NCI-H524 treated with DMSO at 0.1 percent for 48 hours (cell line): ENCODE measurements at places on chromosomes 6 and 20.

GRCh38 chr20:49534255-49534712 lies 33.7 kb downstream of the PTGIS start:
- DNase-seq = peak; percentile 27

DNA sequence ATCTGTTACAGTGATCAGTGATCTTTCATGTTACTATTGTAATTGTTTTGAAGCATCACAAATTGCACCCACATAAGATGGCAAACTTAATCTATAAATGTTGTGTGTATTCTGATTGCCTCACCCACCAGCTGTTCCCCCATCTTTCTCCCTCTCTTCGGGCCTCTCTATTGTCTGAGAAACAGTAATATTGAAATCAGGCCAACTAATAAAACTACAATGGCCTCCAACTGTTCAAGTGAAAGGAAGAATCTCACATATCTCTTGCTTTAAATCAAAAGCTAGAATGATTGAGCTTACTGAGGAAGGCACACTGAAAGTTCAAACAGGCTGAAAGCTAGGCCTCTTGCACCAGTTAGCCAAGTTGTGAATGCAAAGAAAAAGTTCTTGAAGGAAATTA lies 141.2 kb downstream of the CDK19 start:
- DNase-seq = no peak

- DNase-seq = no peak
Observed at GRCh38 chr6:112163295-112164257, 76.2 kb downstream of the FAM229B start.

DNA sequence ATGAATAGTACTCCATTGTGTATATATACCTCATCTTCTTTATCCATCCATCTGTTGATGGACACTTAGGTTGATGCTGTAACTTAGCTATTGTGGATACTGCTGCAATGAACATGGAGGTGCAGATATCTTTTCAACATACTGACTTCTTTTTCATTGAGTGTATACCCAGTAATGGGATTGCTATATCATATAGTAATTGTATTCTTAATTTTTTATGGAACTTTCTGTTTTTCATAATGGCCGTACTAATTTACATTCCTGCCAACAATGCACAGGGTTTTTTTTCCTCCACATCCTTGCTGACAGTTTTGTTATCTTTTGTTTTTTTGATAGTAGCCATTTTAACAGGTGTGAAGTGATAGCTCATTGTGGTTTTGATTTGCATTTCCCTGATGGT lies 5.2 kb downstream of the CCN2 start:
- no peak for DNase-seq

DNA sequence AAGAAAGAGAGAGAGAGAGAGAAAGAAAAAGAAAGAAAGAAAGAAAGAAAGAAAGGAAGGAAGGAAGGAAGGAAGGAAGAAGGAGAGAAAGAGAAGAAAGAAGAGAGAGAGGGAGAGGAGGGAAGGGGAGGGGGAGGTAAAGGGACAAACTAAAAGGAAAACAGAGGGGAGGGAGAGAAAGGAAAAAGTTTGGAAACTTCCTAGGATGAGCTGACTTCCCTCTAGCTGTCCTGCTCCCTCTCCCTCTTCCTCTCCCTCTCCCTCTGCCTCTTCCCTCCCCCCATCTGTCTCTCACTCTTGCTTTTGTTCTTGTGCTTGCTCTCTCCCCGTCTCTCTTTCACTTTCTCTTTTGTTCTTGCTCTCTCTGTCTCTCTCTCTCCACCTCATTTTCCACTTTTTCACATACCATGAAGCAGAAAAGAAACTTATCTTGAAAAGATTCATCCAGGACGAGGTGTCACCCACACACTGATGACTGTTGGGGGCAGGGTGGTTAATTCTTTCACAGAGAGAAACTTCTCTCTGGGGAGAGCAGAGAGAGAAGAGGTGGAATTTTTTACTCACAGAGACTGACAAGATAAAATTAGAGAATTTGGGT lies 56.4 kb upstream of the DUSP22 start:
- no peak for DNase-seq

DNA sequence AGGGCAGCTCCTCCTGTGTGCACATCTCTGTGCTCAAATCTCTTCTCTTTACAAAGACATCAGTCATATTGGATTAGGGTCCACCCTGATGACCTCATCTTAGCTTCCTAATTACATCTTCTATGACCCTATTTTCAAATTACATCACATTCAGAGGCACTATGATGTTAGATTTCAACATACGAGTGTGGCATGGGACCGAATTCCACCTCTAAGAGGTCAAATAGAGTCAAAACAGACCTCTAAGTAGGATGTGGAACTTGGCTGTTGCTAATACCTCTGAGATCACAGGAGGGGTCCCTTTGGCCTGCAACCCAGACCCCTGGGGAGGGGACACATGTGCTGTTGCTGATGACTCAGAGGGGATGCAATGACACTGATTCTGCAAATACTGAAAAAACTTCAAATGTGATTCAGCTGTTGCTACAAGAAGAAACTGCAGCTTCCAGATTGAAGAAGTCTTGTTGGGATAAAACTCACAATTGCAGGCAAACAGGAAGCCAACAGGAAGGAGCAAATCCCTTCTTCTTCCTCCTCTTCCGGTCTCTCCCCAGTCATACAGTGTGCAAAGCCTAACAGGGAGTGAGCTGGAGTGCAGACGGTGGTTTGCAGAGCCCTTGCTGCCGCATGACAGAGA lies 216.2 kb downstream of the MYLK4 start:
- no peak for DNase-seq

DNA sequence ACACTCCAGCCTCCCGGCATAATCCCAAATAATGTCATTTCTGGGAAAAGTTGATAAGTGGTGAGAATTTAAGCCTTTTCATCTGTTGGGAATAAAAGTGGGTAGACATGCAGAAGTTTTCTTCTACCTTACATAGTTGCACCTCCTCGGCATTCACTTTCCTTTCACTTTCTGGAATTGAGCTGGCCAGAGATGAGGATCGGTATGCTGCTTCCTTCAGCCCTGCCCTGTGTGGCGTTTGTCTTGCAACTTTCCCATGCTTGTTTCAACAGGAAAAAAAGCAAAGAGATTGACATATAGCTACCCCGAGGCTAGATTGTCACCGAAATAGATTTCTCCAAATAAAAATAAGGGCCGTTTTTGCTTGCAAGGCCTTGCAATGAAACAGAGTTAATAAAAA lies 65.8 kb upstream of the JAG1 start:
- DNase-seq = no peak

GRCh38 chr20:2751878-2752566 lies 48.4 kb downstream of the CPXM1 start:
- DNase-seq = no peak

GRCh38 chr20:61056116-61056515 lies 195.9 kb upstream of the CDH4 start:
- DNase-seq = no peak

GRCh38 chr20:9457136-9457535 lies 57.3 kb upstream of the LAMP5 start:
- no peak for DNase-seq

- no peak for DNase-seq
Observed at GRCh38 chr6:134058622-134059366, 6.4 kb upstream of the SLC2A12 start.

- no peak for DNase-seq
Observed at GRCh38 chr6:130980310-130981032, 82.6 kb downstream of the EPB41L2 start.

GRCh38 chr6:133590814-133591213 lies 298.1 kb upstream of the TCF21 start:
- DNase-seq = no peak

DNA sequence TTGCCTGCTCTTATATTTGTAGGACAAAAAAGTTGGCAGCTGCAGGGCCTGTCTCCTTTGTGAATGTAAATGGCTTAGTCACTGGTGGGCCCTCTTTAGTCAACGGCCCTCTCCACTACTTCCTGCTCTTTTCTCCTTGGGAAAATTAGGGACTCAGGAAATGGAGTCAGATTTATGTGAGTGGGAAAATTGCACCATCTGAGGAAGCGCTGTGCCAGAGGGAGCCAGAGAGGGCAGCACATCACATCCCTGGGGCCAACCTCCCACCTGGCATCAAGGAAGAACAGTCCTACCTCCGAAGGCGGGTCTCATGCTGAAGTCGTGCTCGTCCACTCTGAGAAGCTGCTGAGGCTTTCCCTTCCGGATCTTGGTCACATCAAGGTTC lies 15.6 kb downstream of the GABRR2 start:
- DNase-seq = no peak

- no peak for DNase-seq
Observed at GRCh38 chr20:63478346-63479302, 6.2 kb upstream of the KCNQ2 start.

DNA sequence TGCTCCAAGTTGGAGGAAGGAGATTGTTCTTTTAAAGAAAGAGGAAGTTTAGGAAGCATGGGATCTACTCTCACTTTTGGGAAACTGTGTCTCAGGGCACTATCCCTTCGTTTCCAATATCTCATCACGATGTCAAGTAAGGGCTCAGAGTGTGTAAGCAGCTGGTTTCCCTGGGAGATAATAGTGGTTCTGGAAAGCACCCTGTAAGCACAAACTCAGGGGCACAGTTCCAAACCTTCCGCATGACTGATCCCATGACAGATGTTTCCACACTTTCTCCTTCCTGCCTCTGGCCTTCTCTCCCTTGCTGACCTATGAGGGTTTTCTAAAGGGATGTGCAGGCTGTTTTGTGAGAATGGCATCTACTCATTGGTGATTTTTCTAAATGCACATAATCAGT lies 33.9 kb downstream of the ADTRP start:
- no peak for DNase-seq
